Smooth muscle cell of the umbilical artery (primary cell): ENCODE measurements at places on chromosomes 6 and 20. TPM values are rescaled to one million over a fixed set of nuclear protein-coding genes. Genes with fewer than 3 reads are reported as not detected.

DPPA5 gene
- total RNA-seq: not detected in 2 replicates

FITM2 gene
- 6.5 and 9.6 TPM in 2 replicates for total RNA-seq

SLC2A10 gene
- total RNA-seq: 56.7 and 64.5 TPM in 2 replicates

SIM1 gene
- total RNA-seq: not detected in 2 replicates

SALL4 gene
- 0.59 and 2.0 TPM in 2 replicates for total RNA-seq

PRR18 gene
- total RNA-seq: not detected in 2 replicates

FAM209B gene
- total RNA-seq: not detected in 2 replicates
